ENCODE measurements at places on chromosomes 2 and 18.
A peak's percentile ranks its signal among the peaks of the same experiment; 100 is the strongest.

DNA sequence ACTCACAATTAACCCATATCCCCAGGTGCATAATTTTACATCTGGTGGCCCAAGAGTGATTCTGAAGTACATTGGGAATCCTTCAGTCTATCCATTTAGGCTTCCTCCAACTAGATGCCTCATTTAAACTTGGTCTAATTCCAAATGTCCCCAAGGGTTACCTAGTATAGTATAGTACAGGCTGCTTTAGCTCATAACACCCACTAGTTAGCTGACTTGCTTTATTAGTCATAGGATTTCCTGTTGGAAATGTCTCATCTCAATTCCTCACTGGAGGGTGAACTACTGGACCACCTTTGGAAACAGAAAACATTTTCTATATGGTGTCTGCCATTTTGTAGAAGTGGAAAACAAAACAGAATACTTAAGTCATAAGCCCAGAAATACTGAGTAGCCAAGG, 202.5 kb upstream of the SESTD1 start:
- no peak for DNase-seq

- no peak for DNase-seq
Observed at GRCh38 chr18:12907258-12907925, 23.4 kb upstream of the PTPN2 start.

DNA sequence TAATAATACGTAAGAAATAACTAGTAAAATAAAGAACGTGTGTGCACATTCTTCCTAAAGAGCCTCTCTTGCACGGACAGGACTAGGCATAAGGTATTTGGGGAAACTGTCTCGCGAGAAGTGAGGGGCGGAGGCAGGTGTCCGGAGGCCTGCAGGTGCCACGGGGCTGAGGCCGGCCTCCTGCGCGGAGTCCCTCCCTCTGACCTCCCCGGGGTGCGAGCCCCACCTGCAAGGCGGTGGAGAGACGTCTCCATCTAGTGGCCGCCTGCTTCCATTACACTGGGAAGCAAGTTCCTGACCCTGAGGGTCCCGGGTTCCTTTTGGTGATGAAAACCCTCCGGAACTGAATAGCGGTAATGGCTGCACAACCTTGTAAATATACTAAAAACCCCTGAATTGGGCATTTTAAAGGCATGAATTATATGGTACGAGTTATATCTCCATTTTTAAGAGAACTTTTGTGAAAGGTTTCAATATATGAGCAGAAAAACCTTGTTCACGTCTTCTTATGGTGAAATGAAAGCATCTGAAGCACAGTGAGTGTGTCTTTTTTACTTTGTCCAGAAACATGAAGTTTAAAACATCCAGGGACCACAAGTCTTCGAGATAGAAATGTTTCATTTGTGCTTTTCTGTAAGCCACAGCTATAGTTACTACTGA, 35.5 kb upstream of the CTDP1 start:
- DNase-seq: peak; percentile 34

DNA sequence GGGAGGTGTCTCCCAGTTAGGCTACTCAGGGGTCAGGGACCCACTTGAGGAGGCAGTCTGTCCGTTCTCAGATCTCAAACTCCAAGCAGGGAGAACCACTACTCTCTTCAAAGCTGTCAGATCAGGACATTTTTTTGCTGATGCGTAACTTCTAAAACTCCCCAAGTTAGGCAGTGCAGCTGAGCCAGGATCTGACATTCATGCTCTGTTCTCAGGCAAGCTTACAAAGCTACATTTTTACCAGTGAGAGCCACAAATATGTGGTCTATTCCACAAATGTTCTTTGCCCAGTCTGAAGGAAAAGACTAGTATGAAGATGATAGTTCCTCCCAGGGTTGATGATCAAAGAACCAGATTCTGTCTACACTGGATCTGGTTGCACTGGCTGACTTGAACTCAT, 184.1 kb downstream of the MTCL1 start:
- no peak for DNase-seq

- no peak for DNase-seq
Observed at GRCh38 chr2:220335591-220335915, 708.1 kb downstream of the SLC4A3 start.

GRCh38 chr2:43328133-43328532, 101.7 kb upstream of the ZFP36L2 start:
- DNase-seq: no peak

DNA sequence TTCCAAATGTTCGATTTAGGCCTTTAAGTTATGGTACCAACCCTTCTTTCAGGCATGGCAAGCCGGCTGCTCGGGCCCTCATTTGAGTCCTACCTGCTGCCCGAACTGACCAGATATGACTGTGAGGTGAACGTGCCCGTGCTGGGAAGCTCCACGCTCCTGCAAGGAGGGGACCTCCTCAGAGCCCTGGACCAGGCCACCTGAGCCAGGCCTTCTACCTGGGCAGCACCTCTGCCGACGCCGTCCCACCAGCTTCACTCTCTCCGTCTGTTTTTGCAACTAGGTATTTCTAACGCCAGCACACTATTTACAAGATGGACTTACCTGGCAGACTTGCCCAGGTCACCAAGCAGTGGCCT, 87.2 kb downstream of the EPAS1 start:
- DNase-seq: no peak

GRCh38 chr18:48155856-48156255, 225.4 kb upstream of the SMAD2 start:
- DNase-seq: no peak

- peak; percentile 56 for DNase-seq
Observed at GRCh38 chr18:79575891-79576685, 103.5 kb upstream of the CTDP1 start.

GRCh38 chr2:105410554-105410953, 11.7 kb upstream of the FHL2 start:
- no peak for DNase-seq

- DNase-seq: no peak
Observed at GRCh38 chr18:30810580-30810979, 232.0 kb downstream of the DSC3 start.
